ENCODE measurements at places on chromosomes 16 and 17. TPM values are rescaled to one million over a fixed set of nuclear protein-coding genes. Genes with fewer than 3 reads are reported as not detected.

GRCh38 chr17:58365980-58366595 is 14.1 kb upstream of the SUPT4H1 start:
- no peak for DNase-seq

GRCh38 chr16:79618041-79618691 is 17.6 kb upstream of the MAF start:
- DNase-seq = no peak

DNA sequence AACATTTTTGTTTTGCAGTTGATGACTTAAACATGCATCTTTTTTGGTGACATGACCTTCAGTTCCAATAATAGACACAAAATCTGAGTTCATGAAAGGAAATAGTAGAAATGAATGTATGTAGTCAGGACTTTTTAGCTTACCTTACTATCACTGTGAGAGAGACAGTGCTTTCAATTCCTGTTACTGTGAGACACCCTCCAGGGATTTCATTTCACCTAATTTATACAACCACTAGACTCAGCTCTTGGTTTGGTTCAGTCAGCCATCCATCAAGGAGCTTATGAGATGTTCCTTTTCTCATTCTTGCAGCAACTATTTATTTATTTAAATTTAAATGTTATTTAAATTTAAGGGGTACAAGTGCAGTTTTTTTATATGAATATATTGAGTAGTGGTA is 77.9 kb downstream of the MAP2K4 start:
- no peak for DNase-seq

DNA sequence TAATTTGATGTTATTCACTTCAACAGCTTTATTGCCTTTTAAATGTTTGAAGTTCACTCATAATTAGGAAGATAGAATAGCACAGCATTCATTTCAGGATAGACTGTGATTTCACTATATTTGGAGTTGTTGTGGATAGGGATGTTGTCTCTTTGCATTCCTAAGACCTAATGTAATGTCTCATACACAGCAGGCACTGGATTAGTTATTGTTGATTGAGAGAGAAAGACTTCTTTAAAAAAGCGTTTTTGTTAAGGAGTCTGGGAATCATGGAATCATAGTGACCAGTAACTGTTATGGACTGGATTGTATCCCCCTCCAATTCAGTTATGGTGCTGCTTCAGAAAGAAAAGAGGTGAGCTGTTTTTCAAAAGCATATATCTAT is 122.0 kb downstream of the USP22 start:
- DNase-seq = no peak

DNA sequence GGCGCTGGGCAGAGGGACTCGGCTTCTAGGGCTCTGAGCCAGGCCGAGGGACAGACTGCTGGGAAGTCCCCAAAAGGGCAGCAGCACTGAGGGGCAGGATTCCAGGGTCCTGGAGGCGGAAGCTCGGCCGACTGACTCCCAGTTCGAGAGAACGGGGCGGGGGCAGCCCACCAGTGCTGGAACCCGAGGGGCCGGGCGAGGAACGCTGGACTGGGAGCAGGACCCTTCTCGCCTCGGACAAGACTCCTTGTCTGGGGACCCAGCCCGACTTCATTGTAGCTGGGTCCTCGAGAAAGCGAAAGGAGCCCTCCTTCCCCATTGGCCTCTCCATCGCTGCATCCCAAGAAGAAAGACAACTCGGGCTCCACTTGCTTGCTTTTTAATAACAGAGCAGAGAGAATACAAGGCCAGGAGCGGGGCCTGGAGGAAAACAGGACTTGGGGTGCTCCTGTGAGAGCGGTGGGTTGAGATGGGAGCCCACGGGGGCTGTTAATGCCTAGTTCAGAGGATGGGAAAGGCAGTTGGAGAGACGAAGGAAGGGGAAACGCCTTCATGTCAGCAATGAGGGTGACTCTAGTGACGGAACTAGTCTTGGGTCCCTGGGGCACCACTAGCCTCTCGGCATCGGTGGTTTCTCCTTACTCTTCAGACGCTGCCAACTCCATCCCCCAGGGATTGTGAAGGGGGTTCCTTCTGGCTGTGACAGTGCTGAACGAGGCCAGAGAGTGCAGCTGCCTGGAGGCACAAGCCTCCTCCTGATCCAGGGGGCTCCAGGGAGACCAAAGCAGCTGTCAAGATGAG is 492 bp upstream of the CAMTA2 start:
- DNase-seq = peak; percentile 41

DNA sequence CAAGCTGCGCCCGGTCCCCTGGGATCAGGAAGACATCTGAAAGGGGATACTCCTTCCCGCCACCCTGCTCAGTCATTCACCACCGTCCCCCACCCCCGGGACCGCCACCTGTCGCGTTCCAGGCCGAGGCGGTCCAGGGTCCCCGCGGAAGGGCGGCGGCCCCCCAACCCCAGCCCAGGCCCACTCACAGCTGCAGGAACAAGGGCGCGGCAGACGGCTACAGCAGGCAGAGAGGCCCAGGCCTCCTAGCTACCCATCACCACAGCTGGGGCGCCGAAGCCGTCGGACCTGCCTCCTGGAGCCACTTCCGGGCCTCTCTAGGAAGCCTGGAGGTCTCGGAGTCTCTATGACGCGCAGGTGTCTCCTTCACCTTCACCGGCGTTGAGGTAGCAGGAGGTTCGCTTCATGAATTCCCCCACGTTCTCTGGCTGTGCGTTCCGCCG is at the start of gene SDR42E1:
SDR42E1 (minus strand) TSS at position 272 of the 443 bp plus-strand sequence. CDS start 10,612 bp downstream, outside the sequence.
- peak; percentile 79 for DNase-seq

GRCh38 chr17:8154608-8155155 is 2.5 kb upstream of the PER1 start:
- no peak for DNase-seq

- peak; percentile 11 for DNase-seq
Observed at GRCh38 chr16:19882646-19883045, 2.0 kb downstream of the GPRC5B start.

GRCh38 chr17:72926171-72926570 is 166.3 kb downstream of the SLC39A11 start:
- no peak for DNase-seq

- DNase-seq = no peak
Observed at GRCh38 chr17:78840530-78840779, 159 bp downstream of the USP36 start.

UMOD gene
- 65.7 TPM for total RNA-seq

TMEM98 gene
- 57.1 TPM for total RNA-seq

GJC1 gene
- total RNA-seq = 6.5 TPM

Data from kidney (tissue), 22 donors.